Ovary (tissue), 10 donors: ENCODE measurements at places on chromosomes 16 and 17. TPM values are rescaled to one million over a fixed set of nuclear protein-coding genes. Genes with fewer than 3 reads are reported as not detected.

DNA sequence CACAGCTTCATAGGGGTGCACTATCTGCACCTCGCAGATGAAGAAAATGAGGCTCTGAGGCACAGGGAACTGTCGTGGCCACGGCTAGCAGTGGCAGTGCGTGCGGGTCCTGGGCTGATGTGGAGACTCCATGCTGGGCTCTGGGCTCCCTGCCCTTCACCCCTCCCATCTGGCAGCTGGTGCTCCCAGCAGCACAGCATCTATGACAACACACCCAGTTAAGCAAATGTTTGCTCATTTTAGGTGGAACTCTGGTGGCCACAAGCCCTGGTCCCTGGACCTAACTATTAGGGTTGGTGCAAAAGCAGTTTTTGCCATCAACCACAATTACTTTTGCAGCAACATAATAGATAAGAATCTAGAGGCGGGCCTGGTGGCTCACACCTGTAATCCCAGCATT is 30.9 kb downstream of the IFT140 start:
- no peak for DNase-seq

DNA sequence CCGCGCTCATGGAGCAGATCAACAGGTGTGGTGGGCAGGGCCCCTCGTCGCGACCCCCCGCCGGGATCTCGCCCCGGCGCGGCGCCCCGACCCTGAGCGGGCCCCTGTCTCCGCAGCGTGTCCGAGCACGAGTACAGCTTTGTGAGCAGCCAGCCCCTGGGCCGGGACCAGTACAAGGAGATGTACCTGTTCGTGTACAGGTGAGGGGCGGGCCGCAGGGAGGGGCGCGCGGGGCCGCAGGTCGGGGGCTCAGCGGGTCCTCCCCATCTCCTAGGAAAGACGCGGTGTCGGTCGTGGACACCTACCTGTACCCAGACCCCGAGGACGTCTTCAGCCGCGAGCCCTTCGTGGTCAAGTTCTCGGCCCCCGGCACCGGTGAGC is 848 bp downstream of the DNASE1L2 start:
- no peak for DNase-seq

- no peak for DNase-seq
Measured at GRCh38 chr17:77190576-77190975, 49.8 kb downstream of the SEC14L1 start.

GRCh38 chr17:29732613-29733012 is 109.9 kb upstream of the CORO6 start:
- no peak for DNase-seq

GRCh38 chr17:4180791-4181190 is 37.8 kb downstream of the CYB5D2 start:
- no peak for DNase-seq

DNA sequence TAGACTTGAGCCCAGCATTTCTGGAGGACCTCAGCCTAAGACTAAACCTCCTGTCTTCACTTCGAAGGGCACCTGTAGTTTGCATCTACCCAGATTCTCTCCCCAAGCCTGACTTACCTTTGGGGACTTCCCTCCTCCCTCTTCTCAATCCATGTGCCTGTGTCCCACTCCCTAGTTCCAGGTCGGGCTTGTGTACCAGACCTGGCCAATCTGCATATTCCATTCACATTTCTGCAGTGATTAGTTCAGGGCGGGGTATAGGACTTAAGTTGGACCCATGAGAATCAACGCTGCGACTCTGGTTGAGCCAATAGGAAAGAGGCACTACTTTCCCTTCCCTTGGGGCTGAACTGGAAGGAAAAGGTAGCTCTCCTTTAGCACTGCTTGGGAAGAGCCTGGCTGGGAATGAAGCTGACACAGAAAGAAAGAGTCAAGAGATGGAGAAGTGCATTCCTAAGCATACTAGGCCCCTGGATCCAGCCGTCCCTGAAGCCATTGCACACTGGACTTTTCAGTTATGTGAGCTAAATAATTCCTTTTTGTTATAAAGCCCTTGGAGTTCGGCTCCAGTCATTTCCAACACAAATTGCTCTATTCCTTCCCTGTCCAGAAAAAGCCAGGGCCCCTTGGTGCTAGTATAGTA is 2.5 kb downstream of the TRADD start:
- DNase-seq: no peak

GRCh38 chr16:8675183-8676159 is 1.1 kb downstream of the ABAT start:
- peak; percentile 43 for DNase-seq

DNA sequence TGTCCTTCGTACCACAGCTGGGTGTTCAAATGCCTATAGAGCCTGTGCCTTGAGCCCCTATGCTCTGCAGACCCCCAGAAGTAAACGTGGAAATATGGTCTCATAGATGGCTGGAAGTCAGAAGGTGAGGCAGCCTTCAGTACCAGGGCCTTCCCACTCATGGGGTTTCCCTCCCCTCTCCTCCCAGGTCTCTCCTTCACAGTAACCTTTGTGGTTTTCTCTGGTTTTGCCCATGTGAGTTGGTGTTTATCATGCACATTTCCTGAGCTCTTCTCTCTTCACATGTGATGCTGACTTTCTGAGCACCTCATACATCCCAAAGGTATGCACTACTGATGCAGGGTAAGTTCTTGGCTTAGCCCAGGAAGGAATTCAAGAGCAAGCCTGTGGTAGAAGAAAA is 35.4 kb downstream of the TMEM114 start:
- DNase-seq: no peak

DNA sequence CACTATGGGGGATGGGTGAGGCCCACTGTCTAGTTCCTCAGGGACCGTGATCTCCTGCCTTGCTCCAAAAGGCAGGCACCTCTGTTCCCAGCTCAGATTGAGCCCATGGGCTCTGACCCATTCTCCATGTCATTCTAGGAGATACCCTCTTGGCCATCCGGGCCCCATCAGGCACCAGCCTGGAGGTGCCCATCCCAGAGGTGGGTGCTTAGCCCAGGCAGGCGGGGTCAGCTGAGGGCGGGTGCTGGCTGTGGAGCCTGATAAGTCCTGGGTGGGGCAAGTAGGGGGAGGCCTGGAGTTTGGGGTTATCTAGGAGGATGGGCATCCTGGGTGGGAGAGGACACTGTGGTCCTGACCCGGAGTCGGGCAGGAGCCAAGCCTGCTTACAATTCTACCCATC is 2.3 kb downstream of the E2F4 start:
- no peak for DNase-seq

- no peak for DNase-seq
Measured at GRCh38 chr17:70208825-70209555, 39.7 kb downstream of the KCNJ2 start.

DNA sequence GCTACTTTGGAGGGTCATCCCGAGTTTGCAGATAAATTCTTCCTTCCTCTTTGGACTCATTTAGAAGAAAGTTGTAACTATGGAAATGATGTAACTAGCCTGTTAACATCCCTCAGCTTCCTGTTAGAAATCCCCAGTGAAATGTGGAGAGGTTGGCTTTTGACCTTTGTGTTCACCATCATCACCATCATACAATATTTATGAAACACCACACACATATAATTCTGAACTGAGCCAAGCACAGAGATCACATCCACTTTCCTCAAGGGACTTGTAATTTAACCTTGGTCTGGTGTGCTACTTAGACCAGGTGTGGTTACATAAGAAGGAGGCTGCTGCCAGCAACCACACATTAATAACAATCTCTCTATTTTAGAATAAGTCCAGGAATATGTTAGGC is 2.5 kb downstream of the CAPNS2 start:
- DNase-seq: no peak

GRCh38 chr16:11727796-11728543 is 14.7 kb downstream of the TXNDC11 start:
- DNase-seq: no peak

DNA sequence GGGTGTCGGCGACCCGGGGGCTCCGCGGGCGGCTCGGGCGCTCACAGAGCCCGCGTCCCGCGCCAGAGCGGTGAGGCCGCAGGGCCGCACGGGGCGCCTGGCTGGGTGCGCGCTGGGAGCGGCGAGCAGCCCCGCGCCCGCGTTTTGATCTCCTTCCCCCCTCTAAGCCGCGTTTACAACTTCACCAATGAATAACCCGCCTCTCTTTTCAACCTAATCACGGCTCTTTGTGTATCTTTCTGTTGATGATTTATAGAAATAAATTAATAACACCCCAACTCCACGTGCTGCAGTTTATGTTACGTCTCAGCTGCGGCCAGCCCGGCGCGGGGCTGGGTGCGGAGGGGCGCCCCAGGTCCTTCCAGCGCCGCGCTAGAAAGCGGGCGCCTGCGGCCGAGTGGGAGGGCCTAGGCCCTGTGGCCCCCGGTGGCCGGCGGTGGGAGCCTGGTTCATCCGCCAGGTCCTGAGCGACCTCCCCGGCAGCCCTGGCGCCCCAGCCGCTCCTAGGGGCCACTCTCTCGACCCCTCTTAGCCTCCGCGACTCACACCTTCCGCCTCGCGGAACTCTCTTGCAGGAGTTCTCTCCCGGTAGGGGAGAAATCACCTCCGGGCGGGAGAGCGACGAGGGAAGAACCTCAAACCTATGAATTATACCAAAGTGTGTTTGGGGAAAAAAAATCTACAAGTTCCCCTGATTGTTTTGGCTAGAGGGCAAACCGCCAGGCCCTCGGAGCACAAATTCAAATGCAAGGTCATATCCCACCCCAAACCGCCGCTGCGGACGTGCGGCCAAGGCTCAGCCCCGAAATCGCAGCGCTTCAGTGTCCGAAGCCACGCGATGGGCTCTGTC is 1.9 kb downstream of the HNF1B start:
- DNase-seq: no peak

DNA sequence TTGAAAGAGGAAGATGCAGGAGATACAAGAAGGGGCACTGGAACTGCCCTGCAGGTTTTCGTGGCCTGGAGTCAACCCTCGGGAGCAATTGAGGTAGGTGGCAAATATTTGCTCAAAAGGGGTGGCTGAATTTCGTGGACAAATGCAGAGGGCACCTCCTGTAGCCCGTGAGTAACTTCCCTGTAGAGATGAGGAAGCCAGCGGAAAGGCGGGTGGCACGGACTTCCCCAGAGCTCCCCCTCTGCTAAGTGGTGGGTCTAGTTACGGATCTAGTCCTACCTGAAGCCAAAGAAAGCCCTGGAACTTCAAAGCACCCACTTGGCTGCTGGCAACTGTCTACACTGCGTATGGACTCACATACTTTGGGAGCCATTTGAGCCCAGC is 1.0 kb upstream of the ATP2C2 start:
- no peak for DNase-seq

DNA sequence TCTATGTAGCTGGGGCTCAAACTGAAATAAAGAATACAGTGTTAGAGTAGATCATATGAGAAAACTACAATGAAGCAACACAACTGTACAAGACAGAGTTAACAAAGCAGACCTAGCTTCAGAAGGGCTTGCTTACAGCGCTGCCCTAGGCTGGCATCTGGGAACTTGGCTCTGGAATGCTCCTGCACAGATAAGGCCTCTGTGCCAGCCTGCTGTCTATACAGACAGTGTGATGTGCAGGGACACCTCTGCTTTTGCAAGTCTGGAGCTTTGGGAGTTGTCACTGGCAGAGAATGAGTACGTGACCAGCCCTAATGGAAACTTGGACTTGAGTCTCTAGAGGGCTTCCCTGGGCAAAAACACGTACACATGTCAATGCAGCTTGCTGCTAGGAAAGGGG is 32.1 kb upstream of the SLC38A8 start:
- DNase-seq: no peak

GRCh38 chr17:42640121-42640520 is 19.0 kb upstream of the TUBG2 start:
- no peak for DNase-seq

- DNase-seq: peak; percentile 55
Measured at GRCh38 chr17:40551879-40552768, 13.1 kb downstream of the CCR7 start.

Gene PDIA2
- total RNA-seq: 0.48 TPM

Gene GPR139
- total RNA-seq: not detected

Gene ABCA10
- total RNA-seq: 65.7 TPM

Gene MILR1
- total RNA-seq: 2.3 TPM

Gene TERB1
- total RNA-seq: 0.27 TPM

Gene SSTR5
- not detected for total RNA-seq

Gene ASPA
- total RNA-seq: 2.9 TPM

Gene IRX5
- 0.88 TPM for total RNA-seq

Gene ALKBH5
- total RNA-seq: 51.5 TPM
